Head of caudate nucleus (tissue), 42 donors: ENCODE measurements at places on chromosomes 5 and 9.

- DNase-seq: no peak
Measured at GRCh38 chr9:87464992-87465378, 32.7 kb upstream of the DAPK1 start.

DNA sequence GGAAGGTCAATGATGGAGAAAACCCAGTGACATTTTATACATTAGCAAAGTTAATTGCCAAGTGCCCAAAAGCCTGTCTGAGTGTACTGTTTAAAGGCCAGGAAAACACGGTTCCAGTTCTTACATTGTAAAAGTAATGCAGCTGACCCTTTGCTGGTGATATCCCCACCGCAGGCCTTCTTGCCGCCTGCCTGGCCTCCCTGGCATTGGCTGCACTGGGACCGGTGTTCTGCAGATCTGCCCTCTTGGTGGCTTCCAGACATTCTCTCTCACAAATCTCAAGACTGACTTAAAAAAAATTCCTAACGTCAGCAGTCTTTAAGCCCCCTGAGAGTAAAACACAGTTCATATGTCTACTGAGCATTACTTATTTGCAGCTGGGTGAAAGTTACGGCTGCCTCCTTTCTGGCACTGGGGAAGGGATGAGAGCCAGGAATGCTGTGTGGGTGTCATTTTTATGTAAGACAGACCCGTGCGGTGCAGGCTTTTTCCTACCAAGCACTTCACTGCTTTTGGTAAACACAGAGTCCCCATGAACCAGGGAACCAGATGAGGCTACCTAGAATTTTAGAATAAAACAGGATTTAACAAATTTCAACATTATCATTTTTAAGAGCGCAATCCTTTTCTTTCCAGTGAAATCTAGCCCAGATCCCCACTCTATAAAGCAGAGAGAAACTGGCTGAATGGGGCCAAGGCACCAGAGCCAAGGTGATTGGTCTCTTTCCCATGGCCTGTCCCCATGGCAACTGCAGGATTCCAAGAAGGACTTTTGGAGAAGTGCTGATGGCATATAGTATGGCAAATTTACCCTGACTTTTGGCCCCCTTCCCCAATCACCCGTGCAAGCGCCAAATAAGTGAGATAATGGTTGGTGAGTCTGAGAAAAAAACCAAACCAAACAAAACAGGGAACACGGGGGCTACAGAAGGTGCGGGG lies 80.8 kb downstream of the LMNB1 start:
- DNase-seq: no peak

- DNase-seq: no peak
Measured at GRCh38 chr9:107999890-108000289, 510.3 kb upstream of the KLF4 start.

GRCh38 chr5:75654693-75655295 lies 43.5 kb downstream of the ANKDD1B start:
- DNase-seq: no peak

GRCh38 chr9:89439571-89439970 lies 58.3 kb downstream of the SEMA4D start:
- DNase-seq: no peak

DNA sequence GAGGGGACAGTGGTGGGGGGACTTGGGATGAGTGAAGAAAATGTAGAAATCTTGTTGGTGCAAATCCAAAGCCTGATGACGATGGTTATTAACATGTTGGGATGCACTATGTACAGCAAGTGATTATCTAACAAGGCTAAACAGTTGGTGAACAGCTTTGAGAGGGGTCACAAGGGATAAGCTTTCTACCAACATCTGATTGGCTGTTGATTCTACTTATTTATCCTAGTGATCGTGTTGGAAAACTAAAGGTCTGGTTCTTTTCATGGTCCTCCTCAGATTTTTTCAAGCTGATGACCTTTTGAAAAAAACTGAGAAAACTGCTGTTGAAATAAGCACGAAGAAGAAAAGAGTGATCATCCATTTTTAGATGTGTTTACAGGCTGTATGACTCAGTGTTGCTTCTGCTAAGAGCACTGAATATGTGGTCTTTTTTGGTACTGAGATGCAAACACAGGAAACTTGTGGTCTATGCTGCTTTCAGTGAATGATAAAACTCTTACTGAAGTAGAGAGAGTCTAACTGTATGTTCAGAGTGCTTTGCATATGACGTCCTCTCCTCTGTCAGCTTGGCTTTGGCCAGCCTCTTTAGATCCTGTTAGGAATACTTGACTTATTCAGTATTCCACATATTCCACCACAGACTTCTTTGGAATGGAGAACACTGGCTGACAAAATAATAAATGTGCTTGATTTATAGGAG lies 174.8 kb downstream of the SLF1 start:
- no peak for DNase-seq

DNA sequence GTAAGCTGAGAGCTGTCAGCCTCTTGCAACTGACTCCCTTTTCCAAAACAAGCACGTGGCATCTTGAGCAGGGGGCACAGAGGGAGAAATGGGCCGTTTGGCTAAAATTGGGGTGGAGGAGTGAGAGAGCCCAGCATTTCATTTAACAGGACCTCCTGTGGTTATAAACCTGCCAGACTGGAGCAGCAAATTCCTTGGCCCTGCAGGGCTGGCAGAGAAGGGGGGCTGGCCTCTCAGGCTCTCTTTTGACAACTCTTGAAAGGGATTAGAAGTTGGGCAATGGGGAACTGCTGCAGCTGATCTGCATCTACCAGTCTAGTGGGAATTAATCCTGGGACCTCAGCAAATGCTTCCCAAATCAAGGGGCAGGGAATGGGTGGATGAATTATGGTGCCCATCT lies 7.2 kb upstream of the POU4F3 start:
- DNase-seq: no peak

DNA sequence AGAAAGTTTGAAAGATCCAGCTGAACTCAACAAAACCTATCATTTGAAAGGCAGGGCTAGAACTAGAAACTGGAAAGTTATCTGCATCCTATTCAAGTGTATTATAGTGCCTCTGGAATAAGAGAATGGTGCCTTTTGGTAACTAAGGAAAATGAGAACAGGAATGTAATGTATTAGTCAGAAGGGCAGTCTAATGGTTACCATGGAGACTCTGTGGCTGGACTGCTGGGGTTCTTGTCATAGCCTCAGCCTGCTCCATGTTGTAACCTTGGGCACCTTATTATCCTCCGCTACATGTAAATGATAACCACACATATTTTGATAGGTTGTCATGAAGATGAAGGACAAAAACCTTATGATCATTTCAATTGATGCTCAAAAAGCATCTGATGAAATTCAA lies 24.6 kb upstream of the IFNB1 start:
- DNase-seq: no peak

DNA sequence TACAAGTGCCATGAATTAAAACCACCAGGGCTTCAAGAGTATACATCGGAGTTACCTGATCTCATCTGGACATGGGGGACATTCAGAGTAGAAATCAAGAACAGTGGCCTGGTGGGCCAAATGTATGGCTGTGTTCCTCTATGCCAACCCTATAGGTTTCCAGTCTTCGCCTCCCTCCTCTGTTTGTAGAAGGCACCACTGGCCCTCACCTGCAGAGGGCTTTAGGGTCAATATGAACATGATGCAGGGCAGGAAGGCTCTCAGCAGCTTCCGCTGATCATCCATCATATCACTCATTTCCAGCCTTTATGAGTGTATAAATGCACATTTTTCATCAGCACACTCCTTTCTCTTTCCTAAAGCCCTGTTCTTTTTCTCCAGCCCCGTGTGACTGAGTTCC lies 555.5 kb upstream of the BRINP1 start:
- DNase-seq: no peak

DNA sequence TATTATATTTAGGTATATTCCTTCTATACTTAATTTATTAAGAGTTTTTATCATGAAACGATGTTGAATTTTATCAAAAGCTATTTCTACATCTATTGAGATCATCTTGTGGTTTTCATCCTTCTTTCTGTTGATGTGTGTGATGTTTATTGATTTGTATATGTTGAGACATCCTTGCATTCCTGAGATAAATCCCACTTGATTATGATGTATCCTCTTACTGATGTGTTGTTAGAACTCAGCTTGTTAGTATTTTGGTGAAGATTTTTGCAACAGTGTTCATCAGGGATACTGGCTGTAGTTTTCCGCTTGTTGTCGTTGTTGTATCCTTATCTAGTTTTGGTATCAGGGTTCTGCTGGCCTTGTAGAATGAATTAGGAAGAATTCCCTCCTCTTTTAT lies 213.6 kb downstream of the GDNF start:
- no peak for DNase-seq

GRCh38 chr5:172498431-172499129 lies 44.3 kb upstream of the SH3PXD2B start:
- DNase-seq: no peak

GRCh38 chr9:95282332-95282731 lies 35.2 kb downstream of the FANCC start:
- no peak for DNase-seq

GRCh38 chr9:128927731-128928411 lies 7.1 kb downstream of the PHYHD1 start:
- DNase-seq: peak; percentile 78
